Kidney epithelial cell (primary cell): ENCODE measurements at places on chromosomes 2 and 18. TPM values are rescaled to one million over a fixed set of nuclear protein-coding genes. Genes with fewer than 3 reads are reported as not detected.

DNA sequence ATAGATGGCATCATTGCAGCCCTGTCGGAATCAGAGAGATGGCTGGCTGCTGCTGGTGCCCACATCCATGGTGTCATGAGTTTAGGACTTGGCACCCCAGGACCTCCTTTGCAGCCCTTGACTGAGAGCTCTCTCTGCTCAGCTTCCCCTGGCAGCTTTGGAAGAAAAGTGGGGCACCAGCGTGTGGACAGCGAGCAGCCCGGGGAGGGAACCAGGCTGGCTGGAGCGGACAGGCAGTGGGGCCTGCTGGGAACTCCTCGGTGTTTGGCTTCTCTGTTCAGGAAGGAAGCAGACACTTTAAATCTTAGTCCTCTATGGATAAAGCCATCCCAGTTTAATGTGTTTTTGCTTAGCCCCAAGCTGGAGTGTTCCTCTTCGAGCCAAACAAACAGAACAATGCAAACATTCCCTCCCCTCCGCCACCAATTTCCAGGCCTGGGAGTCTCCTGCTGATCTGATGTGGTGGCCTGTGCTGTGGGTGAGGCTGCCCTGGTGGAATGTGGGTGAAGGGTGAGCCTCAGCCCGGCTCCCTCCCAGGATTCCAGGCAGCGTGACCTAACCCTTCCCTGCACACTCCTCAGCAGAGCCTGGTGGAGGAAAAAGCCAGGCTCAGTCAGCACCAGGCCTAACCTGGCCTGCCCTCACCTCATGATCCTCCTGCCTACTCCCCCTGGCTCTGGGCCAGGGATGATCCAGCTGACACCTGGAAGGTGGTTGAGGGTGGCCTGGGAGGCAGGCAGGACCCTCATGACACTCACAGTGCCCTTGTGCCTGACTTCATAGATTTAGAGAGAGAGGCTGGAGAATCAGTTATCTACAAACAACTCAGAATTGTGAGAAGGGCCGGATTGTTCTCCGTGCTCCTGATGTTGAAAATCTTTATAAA, 21.6 kb upstream of the ITGB6 start:
- no peak for DNase-seq

DNA sequence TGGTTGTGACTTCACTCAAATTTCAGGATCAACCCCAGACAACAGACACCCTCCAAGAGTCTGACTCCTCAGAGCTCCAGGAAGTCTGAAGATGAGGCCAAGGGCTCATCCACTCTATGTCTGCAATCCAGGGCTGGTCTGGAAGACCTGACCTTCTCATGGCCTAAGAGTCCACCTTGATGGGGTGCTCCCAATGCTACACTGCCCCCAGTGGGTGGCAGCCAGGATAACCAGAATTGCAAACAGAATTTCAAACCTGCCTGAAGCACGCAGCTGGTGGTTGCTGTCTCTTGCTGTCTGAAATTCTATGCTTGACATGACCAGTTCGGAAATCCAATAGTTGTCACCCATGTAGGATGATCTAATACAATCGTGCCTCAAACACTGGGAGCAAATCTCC, 96.0 kb downstream of the UXS1 start:
- DNase-seq, result no peak

DNA sequence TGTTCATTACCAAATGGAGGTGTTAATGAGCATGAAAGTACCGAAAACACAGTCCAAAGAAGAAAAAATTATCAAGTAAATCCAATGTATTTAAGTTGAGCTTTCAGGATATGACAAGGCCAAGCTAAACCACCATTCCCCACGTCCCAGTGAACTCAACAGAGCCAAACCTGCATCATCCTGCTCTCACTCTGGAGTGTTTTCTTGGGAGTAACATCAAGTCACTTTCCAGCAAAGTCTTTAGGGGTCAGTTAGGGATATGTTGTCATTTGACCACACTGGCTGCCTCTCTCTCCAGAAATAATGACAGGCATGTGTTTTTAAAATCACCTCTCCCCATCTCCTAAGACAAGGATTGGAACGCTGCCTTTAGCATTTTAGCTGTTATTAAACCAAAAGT, 140.5 kb downstream of the SRBD1 start:
- DNase-seq, result no peak

ASB18 gene
- not detected in 2 replicates for total RNA-seq

DNA sequence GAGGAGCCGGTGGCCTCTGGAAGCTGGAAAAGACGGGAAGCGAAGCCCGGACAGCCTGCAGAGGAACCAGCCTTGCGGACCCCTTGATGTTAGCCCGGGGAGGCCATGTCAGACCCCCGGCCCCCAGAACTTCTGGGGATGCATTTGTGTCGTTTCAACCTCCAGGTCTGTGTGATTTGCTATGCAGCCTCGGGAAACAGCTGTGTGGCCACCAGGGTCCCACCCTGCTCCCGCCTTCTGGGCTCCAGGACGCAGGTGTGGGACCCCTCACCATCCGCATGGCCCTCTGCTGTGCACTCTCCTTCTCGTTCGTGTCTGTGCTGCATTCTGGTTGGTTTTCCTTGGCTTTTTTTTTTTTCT, 13.3 kb downstream of the NEU4 start:
- no peak for DNase-seq

- DNase-seq, result no peak
These were observed 31.0 kb upstream of the DARS1 start for GRCh38 chr2:136016427-136016826.

DNA sequence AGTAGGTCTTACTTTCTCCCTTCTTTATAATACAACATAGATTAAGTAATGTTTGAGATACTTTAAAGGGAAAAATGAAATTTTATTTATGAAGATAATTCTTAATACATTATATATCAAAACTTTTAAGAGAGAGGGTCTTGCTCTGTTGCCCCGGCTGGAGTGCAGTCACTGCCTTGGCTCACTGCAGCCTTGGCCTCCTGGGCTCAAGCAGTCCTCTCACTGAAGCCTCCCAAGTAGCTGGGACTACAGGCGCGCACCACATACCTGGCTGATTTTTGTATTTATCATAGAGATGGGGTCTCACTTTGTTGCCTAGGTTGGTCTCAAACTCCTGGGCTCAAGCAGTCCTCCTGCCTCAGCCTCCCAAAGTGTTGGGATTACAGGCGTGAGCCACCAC, 94.8 kb downstream of the COX7A2L start:
- DNase-seq, result no peak

UGT1A5 gene
- total RNA-seq, result not detected in 2 replicates

- no peak for DNase-seq
These were observed 138.6 kb downstream of the DOCK10 start for GRCh38 chr2:224903621-224904020.

DNA sequence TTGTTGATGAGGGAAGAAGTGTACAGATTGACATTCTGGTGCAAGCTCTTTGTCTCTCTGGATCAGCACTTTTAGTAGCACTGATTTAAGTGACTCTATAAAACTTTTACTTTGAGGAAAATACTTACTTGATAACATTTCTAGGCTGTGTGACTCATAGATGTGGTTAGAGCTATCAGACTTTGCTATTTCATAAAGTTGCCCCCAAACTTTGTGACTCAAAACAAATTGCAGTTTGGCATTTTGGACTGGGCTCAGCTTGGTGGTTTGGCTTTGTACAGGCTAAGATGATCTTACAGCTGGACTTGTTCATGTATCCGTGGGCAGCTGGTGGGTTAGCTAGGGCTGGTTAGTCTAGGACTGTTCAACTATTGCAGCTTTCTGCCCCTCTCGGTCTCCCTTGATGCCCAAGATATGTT, 42.1 kb upstream of the GLS start:
- DNase-seq, result no peak

DNA sequence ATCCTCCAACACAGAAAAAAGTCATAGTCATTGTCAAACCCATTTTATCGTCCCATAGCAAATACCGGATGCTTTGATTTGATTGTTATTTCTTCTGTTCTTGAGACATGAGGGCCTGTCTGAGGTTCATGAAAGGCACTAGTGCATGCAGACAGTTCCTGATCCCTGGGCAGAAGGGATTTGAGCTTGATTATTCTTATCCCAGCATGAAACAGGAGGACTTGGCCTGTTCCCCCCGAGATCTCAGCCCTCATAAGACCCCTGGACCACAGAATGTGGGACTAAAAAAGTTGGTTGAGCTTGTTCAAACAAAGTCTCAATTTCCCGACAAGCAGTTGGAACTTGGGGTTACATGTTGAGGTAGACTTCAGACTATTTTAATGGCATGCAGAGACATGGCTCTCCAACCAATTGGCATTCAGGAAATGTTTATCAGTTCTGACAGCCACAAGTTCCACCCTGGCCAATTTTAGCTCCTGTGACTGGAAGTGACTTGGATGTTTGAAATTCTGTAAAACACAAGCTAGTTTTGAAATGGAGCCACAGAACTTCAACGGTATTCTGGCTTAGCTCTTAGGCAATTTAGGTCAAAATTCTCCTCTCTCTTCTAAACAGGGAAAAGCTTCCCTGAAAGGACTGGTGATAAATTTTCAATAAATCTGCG, 366.9 kb upstream of the SLC14A2 start:
- no peak for DNase-seq

PSMD14 gene
- total RNA-seq, result 96.1 and 109 TPM in 2 replicates

GRCh38 chr2:20400306-20400705, 46.6 kb upstream of the RHOB start:
- DNase-seq, result no peak

TUBA3D gene
- total RNA-seq, result not detected in 2 replicates

DNA sequence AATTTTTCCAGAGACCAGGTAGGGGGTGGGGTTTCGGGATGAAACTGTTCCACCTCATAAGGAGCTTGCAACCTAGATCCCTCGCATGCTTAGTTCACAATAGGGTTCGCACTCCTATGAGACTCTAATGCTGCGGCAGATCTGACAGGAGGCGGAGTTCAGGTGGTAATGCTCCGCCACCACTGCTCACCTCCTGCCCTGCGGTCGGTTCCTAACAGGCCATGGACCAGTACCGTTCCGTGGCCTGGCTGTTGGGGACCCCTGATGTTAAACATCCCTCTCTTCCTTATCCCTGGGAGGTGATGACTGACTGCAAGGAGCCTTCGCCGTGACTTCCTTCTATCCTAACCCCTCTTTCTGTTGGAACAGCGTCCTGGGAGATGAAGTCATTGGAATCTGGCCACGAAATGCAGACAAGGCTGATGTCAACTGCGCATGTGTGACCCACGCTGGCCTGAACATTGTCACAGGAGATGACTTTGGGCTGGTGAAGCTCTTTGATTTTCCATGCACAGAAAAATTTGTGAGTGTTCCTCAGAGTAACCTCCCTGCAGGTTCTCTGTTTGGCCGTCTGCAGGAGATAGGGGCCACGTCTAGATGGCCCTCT, 82.4 kb downstream of the RTN4 start:
- no peak for DNase-seq

GRCh38 chr2:173059971-173060461, 15.6 kb upstream of the MAP3K20 start:
- DNase-seq, result no peak

- peak; percentile 28 for DNase-seq
These were observed 3.7 kb upstream of the MFSD6 start for GRCh38 chr2:190404487-190404886.

GRCh38 chr18:48638896-48639771, 100.3 kb downstream of the CTIF start:
- DNase-seq, result no peak

DNA sequence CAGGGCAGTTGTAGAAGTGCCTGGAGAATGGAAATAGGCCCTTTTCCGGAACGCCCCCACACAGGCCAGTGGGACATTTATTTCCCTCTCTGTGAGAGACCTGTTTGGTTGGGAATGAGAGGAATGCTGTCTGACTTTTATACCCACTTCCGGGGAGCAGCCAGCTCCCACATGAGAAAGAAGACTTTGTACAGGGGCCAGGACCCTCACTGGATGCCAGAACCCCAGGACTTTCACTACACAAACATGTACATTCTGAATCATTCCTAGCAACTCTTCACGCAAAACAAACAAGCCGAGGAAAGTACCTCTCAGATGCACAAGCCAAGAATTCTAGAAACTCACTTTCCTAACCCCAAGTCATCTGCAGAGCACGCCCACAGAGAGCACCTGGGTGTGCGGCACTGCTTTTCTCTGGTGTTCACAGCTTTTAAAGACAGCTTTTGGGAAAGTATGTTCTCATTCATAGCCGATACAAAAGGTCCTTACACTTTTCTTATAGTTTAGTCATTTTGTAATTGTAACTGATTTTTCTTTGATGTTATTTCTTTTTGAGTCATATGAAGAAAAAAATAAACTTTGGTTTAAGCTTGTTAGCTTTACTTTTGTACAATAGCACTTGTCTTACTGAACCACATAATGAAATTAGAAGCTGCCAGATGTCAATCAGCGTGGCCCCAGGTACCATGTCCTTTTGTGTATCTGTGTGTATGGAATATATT, 856.1 kb upstream of the ID2 start:
- DNase-seq, result peak; percentile 78

L3MBTL4 gene
- 9.8 and 12.5 TPM in 2 replicates for total RNA-seq

VSNL1 gene
- total RNA-seq, result 0.13 TPM in 1 of 2 replicates, not detected in the other

DNA sequence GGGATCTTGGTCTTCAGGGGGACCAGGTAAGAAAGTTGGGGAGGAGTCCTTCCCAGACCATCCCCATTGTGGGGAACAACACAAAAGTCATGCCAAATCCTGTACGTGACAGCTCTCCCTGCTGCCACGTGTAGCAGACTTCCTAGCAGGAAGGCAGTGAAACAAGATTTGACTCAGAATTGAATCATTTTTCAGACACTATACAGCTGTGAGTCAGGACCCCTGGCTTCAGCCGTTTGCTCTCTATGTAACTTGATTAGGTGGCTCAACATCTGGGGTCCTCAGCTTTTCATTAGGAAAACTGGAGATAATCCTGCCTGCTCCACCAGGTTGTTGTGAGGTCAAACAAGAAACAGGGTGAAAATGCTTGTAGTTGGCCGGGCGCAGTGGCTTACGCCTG, 32.9 kb upstream of the PDCL3 start:
- DNase-seq, result no peak

- DNase-seq, result no peak
These were observed 5.5 kb downstream of the COPS9 start for GRCh38 chr2:240130393-240131195.

MAL gene
- total RNA-seq, result 9.6 and 19.1 TPM in 2 replicates

ZAP70 gene
- total RNA-seq, result 0.55 TPM in 1 of 2 replicates, not detected in the other

DNA sequence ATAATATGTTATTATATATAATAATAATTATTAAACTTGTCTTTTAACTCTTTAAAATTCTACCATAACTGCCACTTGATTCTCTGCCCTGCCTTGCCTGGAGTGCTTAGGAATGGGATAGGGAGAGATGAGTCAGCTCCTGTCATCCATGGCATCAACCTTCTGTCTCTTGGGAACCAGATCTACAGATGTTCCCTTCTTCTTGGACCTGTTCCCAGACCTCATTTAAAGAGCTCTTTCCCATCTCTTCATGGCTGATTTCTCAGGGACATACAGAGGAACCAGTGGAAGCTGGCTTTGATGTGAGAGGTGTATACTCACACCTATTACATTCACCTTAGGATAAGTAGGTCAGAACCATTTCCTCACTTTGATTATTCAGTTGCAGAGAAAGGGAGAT, 155.3 kb upstream of the MYO3B start:
- DNase-seq, result peak; percentile 69

GRCh38 chr2:14363137-14363536, 269.4 kb upstream of the LRATD1 start:
- no peak for DNase-seq

GRCh38 chr2:55876429-55877086, 47.0 kb downstream of the EFEMP1 start:
- no peak for DNase-seq
